ENCODE measurements at places on chromosomes 7 and 10. TPM values are rescaled to one million over a fixed set of nuclear protein-coding genes. Genes with fewer than 3 reads are reported as not detected.

The ELFN1 gene
- 7.8 TPM for polyA plus RNA-seq

The LUC7L2 gene
- polyA plus RNA-seq: 31.8 TPM

DNA sequence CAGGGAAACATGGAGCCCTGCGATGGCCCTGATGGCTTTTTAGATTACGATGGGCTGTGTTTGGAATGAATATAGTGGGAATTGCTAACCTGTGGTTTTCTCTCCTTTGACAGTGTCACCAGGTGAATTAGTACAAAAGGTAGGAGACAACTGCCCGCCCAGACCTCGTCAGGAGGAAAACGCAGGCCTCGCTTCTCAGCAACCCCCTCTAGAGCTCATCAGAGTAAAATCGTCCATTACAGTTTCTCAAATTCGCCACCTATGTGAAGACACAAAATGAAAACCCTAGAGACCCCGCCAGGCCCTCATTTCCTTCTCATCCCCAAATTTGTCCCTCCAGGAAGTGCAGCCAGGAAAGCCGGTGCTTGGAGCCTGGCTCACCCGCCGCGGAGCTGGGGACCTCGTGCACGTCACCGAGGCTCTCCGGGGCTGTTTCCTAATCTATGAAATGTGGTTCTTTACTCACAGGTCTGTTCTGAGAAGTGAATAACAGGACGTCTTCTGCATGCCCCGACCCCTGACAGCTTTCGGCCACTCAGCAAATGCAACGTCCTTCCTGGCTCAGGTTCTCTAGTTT, 143.7 kb downstream of the VIPR2 start:
- no peak for DNase-seq

GRCh38 chr7:113120647-113121046, 2.3 kb upstream of the SMIM30 start:
- DNase-seq: no peak

GRCh38 chr7:29282819-29283414, 88.3 kb downstream of the CHN2 start:
- no peak for DNase-seq

GRCh38 chr10:3094609-3095036, 27.3 kb downstream of the PFKP start:
- DNase-seq: peak; percentile 29

GRCh38 chr10:93612311-93612710, at the start of gene PDE6C:
Gene PDE6C (plus strand): TSS chr10:93612537. CDS start chr10:93612726, 189 bp downstream.
- no peak for DNase-seq

- DNase-seq: no peak
These were observed 27.4 kb downstream of the STAM start for GRCh38 chr10:17671307-17671706.

DNA sequence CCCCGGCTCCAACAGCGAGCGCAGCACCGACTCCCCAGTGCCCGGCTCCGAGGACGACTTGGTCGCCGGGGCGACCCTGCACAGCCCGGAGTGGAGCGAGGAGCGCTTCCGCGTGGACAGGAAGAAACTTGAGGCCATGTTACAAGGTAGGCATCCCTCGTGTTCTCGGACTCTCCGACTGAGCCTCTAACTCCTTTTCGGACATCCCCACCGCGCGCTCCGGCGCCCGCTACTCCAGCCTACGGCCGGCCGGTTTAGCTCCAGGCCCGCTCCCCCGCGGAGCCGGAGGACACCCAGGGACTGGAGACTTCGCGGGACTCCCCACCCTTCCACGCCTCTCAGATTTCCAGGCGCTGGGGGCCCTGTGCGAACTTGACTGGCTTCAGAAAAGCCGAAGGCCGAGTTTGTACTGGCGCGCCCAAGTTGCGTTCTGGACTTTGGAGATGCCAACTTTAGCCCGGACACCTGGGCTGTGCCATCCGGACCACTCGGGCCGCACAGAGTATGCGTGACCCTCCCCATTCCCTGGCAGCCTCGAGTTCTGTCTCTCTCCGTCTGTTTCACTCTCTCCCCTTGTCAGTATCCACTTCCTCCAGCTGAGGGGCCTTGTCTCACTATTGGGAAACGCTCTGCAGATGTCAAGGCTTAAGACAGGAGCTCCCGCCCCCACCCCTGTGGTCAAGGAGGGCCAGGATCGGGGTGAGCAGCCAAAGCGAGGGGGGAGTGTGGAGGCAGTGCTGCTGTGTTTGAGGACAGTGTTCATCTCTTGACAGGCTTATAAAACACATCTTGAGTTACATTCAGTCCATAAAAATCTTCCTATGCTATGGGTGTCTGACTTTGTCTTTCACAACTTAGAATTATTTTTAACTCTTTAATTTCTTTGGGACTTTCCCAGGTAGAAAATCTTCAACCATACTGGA, 777 bp downstream of the BICC1 start:
- DNase-seq: peak; percentile 84

GRCh38 chr10:31058795-31059703, 27.4 kb upstream of the ZNF438 start:
- DNase-seq: no peak

- no peak for DNase-seq
These were observed 30.7 kb downstream of the HTRA1 start for GRCh38 chr10:122492006-122492405.

All from IMR-90 (cell line).